ENCODE measurements at places on chromosomes 4 and X. TPM values are rescaled to one million over a fixed set of nuclear protein-coding genes. Genes with fewer than 3 reads are reported as not detected.

DNA sequence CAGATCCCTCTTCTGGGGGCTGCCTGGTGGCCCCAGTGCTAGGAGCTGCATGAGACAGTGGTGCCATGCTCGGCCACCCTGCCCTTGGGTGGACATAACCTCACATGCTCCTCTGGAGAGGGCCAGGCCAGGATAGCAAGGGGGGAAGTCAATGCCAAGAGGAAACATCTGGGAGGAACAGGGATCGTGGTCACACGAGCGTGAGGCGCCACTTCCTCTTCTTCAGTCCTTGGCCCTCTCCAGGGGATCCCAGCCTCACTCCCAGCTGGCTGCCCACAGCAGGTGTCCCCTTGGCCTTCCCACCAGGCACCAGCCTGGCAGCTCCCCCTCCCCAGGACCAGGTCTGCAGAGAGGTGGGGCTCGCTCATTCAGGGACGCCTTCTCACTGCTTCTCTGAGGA lies 28.6 kb downstream of the TBC1D14 start:
- peak; percentile 75 for DNase-seq

The LRP2BP gene
- 1.5 TPM for total RNA-seq

The LRIT3 gene
- 0.12 TPM for total RNA-seq

DNA sequence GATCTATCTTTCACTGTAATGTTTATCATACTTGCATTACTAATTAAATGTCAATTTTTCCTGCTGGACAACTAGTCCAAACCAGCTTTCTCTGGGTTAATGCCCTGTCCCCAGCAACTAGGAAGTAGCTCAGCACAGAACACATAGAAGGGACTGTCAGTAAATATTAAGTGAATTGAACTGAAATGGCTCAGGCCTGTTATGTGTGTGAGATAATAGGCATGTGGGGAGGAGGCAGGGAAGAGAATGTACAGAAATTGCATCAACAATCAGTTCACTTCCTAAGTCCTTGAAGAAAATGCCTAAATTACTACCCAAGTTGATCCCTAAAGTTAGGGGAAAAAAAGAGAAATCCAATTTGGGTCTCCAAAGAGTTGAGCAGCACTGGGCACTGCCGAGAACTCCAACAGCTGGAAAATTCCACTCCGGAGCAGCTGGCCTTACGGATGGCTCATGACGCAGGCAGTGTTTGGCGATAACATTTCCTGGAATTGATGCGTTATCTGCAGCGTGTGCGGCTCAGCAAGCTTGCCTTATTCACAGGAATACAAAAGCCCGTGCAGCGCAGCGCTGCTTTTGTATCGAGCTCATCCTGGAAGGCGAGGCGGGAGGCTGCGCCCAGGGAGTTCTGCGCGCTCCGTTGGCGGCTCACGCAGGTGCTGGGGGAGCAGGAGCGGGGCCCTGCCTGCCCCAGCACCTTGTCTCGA lies 297.3 kb upstream of the LCORL start:
- peak; percentile 42 for DNase-seq

DNA sequence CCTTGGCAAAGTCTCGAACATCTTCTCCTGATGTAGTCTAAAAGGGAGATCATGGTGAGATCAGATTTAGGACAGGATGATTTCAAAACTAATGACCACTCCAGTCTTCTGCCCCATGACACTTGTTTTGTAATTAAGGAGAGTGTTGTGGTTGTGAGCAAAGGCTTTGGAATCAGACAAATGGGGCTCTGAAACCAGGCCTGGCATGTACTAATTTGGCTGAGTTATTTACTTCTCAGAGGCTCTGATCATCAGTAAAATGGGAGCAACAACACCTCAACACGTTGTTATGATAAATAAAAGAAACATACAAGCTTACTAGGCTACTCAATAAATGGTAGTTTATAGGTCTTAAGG lies 106.9 kb upstream of the FTHL17 start:
- no peak for DNase-seq

GRCh38 chr4:76564123-76564915 lies 129.3 kb downstream of the SHROOM3 start:
- DNase-seq: no peak

The P2RY4 gene
- 0.38 TPM for total RNA-seq

DNA sequence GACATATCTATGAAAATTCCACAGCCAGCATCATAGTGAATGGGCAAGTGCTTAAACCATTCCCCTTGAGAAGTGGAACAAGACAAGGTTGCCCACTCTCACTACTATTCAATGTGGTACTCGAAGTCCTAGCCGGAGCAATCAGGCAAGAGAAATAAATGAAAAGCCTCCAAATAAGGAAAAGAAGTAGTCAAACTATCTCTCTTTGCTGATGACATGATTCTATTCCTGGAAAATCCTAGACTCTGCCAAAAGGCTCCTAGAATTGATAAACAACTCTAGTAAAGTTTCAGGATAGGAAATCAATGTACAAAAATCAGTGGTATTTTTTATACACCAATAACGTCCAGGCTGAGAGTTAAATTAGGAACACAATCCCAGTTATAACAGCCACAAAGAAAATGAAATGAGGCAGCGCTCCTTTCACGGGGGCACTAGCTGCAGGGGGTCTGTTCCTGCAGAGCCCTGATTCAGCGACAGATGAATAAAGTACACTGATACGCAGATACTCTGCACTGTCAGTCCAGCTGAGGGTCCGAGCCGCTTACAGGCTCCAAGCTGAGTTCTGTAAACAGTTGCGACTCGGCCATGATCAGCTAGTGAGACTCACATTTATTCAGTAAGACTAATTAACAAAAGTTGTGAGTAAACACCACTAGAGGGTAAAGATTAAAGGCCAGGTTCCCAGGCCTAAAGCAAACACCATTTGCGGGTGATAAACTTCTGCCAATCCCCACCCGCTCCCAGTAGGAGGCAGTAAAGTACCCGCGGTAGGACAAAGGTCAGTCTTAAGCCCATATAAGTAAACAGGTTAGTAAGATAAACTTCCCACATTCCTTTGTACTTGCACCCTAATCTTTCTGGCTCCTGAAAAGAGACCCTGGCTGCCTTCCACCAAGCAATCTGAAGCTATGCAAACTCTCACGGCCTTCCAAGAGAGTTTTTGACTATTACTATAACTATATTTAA lies 290.6 kb upstream of the GRID2 start:
- DNase-seq: no peak

The MAGEA8 gene
- not detected for total RNA-seq

GRCh38 chrX:19791562-19791961 lies 95.8 kb downstream of the SH3KBP1 start:
- no peak for DNase-seq

DNA sequence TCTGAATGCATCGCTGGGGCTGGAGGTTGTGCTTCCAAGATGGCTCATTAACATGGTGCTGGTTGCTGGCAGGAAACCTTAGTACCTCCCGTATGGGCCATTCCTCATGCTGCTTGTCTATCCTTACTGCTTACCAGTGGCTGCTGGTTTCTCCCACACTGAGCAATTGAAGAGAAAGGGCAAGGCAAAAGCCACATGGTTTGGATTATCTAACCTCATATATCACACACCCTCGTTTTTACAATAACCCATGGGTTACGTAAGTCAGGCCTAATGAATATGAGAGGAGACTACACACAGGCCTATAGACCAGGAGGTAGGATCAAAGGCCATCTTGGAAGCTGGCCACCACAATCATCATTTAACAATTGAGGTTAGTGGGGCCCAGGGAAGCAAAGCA lies 141.8 kb upstream of the EDNRA start:
- no peak for DNase-seq

- DNase-seq: no peak
Measured at GRCh38 chrX:11349020-11349419, 55.8 kb downstream of the AMELX start.

The BEND4 gene
- 1.3 TPM for total RNA-seq

Data from lower lobe of right lung (tissue), 2 donors.